ENCODE measurements at places on chromosomes 1 and 21. TPM values are rescaled to one million over a fixed set of nuclear protein-coding genes. Genes with fewer than 3 reads are reported as not detected.
A peak's percentile ranks its signal among the peaks of the same experiment; 100 is the strongest.

DNA sequence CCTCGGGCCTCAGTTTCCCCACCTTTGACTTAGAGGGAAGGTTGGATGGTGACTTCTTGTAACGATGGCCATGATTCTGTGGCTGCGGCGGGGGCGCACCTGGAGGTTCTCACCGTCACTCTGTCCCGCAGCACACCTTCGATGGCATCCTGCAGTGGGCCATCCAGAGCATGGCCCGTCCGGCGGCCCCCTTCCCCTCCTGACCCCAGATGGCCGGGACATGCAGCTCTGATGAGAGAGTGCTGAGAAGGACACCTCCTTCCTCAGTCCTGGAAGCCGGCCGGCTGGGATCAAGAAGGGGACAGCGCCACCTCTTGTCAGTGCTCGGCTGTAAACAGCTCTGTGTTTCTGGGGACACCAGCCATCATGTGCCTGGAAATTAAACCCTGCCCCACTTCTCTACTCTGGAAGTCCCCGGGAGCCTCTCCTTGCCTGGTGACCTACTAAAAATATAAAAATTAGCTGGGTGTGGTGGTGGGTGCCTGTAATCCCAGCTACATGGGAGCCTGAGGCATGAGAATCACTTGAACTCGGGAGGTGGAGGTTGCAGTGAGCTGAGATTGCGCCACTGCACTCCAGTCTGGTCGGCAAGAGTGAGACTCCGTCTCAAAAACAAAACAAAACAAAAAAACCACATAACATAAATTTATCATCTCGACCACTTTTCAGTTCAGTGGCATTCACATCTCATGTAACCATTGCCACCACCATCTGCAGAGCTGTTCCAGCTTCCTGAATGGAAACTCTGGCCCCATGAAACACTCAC is 2.1 kb upstream of the PFKL start:
- no peak overlapping the region for H3K4me3 ChIP-seq
- H3K27me3 ChIP-seq: peaks cover 3% of the 10 kb centered on the region

GRCh38 chr1:147757015-147757990 is 3.1 kb downstream of the GJA5 start:
- H3K27ac ChIP-seq: no peak overlapping the region
- H3K36me3 ChIP-seq: no peaks in the 10 kb centered on the region
- H3K4me3 ChIP-seq: no peak overlapping the region
- DNase-seq: no peak

The CYP4A11 gene
- not detected for total RNA-seq

DNA sequence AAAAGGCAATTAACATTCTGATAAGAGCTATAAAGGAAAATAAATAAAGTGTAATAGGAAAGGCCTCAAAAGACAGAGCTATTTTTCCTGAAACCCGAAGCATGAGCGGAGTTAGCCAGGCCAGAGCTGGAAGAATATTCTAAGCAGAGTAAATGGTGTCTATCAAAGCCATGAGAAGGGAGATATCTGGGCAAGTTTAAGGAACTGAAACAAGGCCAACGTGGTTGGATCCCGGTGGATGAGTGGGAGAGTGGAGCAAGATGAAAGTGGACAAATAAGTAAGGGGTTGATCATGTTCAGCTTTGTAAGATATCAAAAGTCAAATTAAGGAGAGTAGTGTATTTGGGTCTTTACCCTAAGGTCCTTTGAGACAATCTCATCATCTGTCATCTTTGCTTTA is 234.0 kb downstream of the TM2D1 start:
- H3K4me1 ChIP-seq: no peaks in the 10 kb centered on the region
- no peaks in the 10 kb centered on the region for H3K27me3 ChIP-seq
- no peak overlapping the region for H3K27ac ChIP-seq

DNA sequence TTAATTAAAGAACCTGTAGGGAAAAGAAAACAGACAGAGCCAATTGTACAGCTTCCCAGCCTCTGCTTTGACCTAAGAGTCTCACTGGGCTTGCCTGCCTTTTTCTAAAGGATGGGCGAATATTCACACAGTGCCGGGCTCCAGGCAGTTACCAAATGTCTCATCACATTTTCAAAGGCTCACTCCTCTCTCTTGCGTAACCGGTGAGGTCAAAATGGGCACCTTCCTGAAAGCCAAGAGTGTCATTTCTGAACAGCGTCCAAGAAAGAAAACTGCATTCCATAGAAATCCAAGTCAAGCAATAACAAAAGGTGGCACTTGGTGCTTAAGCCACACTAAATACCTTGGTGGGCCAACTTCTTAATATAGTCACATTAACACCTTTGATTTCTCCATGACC is 710 bp upstream of the PALMD start:
- no peak for DNase-seq
- no peak overlapping the region for H3K27ac ChIP-seq
- H3K4me3 ChIP-seq: no peak overlapping the region
- H3K27me3 ChIP-seq: no peaks in the 10 kb centered on the region
- peaks cover 16% of the 10 kb centered on the region for H3K4me1 ChIP-seq

GRCh38 chr1:240314845-240315801 is 223.4 kb downstream of the FMN2 start:
- H3K27ac ChIP-seq: no peak overlapping the region
- H3K4me1 ChIP-seq: 0 out of 2 replicates have a peak, but pooled peaks cover 4% of the 10 kb centered on the region
- no peaks in the 10 kb centered on the region for H3K27me3 ChIP-seq
- H3K36me3 ChIP-seq: no peaks in the 10 kb centered on the region
- H3K4me3 ChIP-seq: no peak overlapping the region

DNA sequence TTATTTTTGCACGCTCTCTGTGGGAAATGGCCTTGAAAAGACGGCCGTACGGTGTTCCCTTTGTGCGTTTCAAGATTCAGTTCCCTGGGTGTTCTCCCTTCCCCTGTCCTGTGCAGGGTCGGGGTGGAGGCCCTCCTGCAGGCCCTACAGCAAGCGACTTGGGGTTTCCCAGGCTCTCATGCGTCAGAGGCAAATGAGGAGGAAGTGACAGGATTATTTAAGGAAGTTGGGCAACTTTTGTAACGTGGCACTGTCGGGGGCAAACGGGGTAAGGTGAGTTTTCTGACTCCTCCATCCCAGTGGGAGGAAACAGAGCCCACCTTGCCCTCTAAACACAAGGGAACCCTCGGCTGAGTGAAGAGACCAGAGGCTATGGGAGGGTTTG is 16.1 kb upstream of the AJAP1 start:
- no peaks in the 10 kb centered on the region for H3K36me3 ChIP-seq
- no peak overlapping the region for H3K4me3 ChIP-seq
- no peaks in the 10 kb centered on the region for H3K27me3 ChIP-seq
- H3K4me1 ChIP-seq: no peaks in the 10 kb centered on the region

- H3K4me3 ChIP-seq: peak overlapping the region; percentile 69
- H3K27me3 ChIP-seq: no peaks in the 10 kb centered on the region
- no peak for DNase-seq
- H3K27ac ChIP-seq: no peak overlapping the region
- H3K4me1 ChIP-seq: no peaks in the 10 kb centered on the region
Measured at GRCh38 chr21:29017639-29018237, 1.4 kb downstream of the RWDD2B start.

All from H1 (cell line).